DMS153 (cell line): ENCODE measurements at places on chromosomes 7 and 10.

GRCh38 chr10:75733135-75733890 is 301.9 kb downstream of the LRMDA start:
- DNase-seq: no peak

DNA sequence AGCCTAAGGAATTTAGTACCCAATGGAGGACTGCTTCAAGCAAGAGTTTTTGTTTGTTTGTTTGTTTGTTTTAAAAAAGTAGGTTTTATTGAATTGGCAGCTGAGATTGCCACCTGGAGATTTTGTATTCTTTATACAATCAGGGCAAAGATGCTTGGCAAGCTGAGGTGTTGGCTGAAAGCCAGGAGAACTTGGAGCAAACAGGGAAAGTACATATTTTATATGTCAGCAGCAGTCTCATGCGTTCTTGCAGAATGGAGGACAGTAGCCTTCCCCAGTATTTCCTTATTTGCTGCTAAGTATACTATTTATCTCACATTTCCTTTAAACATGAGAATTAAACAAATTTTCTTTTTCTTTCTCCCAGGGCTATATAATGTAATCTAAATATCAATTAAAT is 22.6 kb upstream of the ICA1 start:
- DNase-seq: no peak

- DNase-seq: no peak
Observed at GRCh38 chr7:128067983-128068382, 36.7 kb upstream of the LRRC4 start.

GRCh38 chr7:121517591-121517990 is 121.5 kb upstream of the FAM3C start:
- DNase-seq: no peak
